Testis (tissue), 5 donors: ENCODE measurements at places on chromosomes 1 and 21. TPM values are rescaled to one million over a fixed set of nuclear protein-coding genes. Genes with fewer than 3 reads are reported as not detected.

STXBP3 gene
- 59.6 TPM for total RNA-seq

DNA sequence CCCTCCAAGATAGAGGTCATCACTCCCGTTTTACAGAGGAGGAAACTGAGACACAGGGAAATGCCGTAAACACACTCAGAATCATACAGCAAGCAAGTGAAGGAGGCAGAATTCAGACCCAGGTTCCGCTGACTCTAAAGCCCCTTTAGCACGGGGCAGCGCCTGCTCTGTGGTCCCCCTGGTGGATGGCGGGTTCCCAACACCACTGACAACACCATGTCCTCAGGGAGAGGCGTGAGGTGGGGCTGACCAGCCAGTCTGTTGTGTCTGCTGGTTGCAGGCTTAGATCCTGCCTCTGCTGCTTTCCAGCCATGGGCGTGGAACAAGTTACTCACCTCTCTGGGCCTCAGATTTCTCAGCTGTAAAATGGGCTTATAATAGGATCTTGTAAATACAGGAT is 617.3 kb downstream of the MATN1 start:
- no peak overlapping the region for H3K27ac ChIP-seq
- H3K27me3 ChIP-seq: no peaks in the 10 kb centered on the region
- H3K4me3 ChIP-seq: no peak overlapping the region
- DNase-seq: peak; percentile 43

DNA sequence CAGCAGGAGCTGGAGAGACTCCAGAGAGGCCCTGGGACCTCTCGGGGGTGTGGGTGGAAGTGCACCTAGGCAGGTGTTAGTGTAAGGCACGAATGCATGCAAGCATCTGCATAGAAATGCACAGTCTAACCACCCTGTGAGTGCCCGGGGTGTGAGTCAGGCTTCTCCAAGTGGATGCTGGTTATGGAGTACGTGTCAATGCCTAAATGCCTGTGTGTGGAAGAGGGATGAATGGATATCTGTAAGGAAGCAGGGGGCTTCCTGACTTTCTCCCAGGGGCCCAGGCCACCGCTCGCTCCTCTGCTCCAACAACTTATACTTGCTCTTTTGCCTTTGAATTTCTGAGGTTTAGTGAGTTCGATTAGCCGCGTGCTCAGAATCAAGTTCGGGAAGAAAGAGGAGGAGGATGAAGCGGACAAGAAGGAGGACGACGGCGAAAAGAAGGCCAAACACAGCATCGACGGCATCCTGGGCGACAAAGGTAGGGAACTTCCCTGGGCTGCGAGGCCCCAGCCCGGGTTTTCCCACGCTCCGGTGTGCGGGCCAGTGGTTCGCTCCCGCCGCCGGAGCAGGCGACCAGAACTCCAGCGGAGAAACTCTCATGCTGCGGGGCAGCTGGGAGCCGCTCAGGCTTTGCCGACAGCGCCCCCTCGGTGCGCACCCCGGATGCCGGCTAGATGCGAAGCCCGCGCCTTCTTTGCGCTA is 5.4 kb downstream of the PAX7 start:
- no peak overlapping the region for H3K4me3 ChIP-seq
- no peaks in the 10 kb centered on the region for H3K4me1 ChIP-seq
- H3K27me3 ChIP-seq: peaks cover 4% of the 10 kb centered on the region
- no peak for DNase-seq
- no peak overlapping the region for H3K27ac ChIP-seq

GRCh38 chr21:45598666-45599065 is 44.9 kb upstream of the PCBP3 start:
- no peak for DNase-seq
- H3K4me3 ChIP-seq: no peak overlapping the region
- no peaks in the 10 kb centered on the region for H3K36me3 ChIP-seq
- H3K4me1 ChIP-seq: no peaks in the 10 kb centered on the region
- H3K27ac ChIP-seq: no peak overlapping the region

- H3K4me1 ChIP-seq: no peaks in the 10 kb centered on the region
- H3K27ac ChIP-seq: no peak overlapping the region
- no peaks in the 10 kb centered on the region for H3K36me3 ChIP-seq
- H3K27me3 ChIP-seq: no peaks in the 10 kb centered on the region
- DNase-seq: no peak
Measured at GRCh38 chr1:12316331-12316730, 86.5 kb downstream of the VPS13D start.

GRCh38 chr1:81499487-81499886 is 301.2 kb upstream of the ADGRL2 start:
- no peaks in the 10 kb centered on the region for H3K4me1 ChIP-seq
- no peak for DNase-seq
- no peaks in the 10 kb centered on the region for H3K27me3 ChIP-seq
- no peaks in the 10 kb centered on the region for H3K36me3 ChIP-seq

DNA sequence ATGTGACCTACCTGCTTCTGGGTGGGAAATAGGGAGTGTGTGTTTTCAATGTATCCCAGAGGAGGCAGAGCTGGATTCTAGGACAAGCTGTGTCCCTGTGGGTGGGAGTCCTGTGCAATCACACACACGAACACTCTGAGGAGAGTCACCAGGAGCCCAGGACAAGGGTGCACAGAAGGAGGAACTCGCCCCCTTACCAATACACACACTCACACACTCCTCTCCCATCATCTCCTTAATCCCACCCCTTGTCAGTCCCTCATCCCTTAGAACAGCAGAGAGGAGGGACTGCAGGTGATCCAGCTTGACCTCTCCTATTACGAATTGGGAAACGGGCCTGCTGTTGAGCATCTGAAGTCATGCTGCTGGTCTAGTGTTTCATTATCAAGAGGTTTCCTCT is 8.5 kb upstream of the MYBPHL start:
- peak overlapping the region; percentile 40 for H3K27ac ChIP-seq
- no peak for DNase-seq
- no peak overlapping the region for H3K4me3 ChIP-seq
- H3K4me1 ChIP-seq: peaks cover 26% of the 10 kb centered on the region
